ENCODE measurements at places on chromosomes 1 and 21.

- DNase-seq: no peak
These were observed 147.3 kb downstream of the CLIC6 start for GRCh38 chr21:34815831-34816705.

DNA sequence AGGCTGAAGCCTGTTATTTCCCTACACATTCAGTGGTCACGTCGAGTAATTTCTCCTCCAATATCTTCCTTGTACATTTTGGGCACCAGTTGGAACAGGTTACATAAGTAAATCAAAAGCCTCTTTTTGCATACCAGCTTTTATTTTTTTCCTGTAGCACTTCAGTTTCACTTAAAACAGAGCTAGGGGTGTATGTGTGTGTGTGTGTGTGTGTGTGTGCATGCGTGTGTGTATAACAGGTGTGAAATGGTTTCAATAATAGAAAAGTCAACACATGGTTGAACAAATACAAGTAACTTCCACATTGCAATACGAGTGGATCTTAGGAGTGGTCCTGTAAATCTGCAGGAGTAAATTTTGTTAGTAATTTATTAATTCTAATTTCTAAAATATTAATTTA is 3.0 kb upstream of the MAN1A2 start:
- no peak for DNase-seq

GRCh38 chr1:193406901-193407300 is 220.5 kb upstream of the B3GALT2 start:
- DNase-seq: no peak

DNA sequence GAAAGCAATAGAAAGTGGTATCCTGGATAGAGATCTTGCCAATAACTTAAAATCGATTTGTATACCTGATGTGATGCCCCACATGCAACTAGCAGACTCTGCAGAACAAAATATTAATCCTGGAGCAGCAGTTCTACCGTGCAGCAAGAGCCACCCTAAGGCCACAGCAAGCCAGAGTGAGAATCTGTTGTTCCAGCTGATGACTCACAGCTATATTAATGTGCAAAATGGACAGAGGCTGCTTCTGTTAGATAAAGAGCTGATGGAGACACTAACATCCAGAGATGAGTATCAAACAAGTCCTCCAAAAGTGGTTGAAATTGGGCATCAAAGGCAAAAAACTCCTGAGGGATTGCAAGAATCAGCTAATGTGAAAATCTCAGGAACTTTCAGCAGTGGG is 127.8 kb downstream of the MACF1 start:
- DNase-seq: no peak

DNA sequence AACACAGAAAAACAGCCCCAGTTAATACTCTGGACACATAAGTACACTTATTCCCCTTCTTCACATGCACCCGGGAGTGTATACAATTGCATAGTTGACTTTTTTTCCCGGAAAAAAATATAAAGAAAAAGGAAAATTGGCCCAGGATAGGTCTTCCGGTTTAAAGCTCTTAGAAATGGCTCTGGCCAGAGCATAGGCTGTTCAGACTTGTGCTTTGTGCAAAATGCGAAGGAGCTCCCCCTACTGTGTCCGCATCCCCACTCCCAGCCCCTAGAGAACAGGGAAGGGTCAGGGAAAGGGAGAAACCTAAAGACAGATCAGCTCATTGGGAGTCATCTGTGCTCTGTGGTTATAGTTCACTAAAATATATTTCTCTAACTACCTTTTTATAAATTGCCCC is 5.5 kb upstream of the MTMR11 start:
- DNase-seq: no peak

GRCh38 chr1:235866205-235866912 is at the start of gene LYST:
LYST (minus strand) TSS chr1:235866906; CDS start chr1:235830417, 36,489 bp downstream.
- DNase-seq: peak; percentile 55

- no peak for DNase-seq
These were observed 91.8 kb upstream of the SERBP1 start for GRCh38 chr1:67522001-67522441.

GRCh38 chr21:17576080-17576835 is 36.4 kb downstream of the BTG3 start:
- DNase-seq: no peak

DNA sequence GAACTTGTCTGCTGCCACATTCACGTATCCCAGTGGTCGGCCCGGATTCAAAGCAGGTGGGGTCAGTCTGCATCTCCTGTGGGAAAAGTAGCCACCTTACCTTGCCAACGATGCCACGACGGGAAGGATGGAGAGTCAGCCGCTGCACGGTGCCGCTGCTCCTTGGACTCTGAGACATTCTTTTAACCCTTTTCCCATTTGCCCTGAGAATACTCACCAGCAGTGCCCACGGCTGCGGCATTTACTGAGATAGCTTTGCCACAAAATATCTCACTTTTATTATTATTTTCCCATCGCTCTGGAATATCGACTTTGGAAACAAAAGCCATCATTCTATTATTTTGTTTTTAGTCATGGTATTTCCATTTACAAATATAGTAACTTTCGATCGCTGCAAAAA is 15.3 kb upstream of the TTC34 start:
- no peak for DNase-seq

Data from left cardiac atrium (tissue), 4 donors.